ENCODE measurements at places on chromosomes 4 and X.

DNA sequence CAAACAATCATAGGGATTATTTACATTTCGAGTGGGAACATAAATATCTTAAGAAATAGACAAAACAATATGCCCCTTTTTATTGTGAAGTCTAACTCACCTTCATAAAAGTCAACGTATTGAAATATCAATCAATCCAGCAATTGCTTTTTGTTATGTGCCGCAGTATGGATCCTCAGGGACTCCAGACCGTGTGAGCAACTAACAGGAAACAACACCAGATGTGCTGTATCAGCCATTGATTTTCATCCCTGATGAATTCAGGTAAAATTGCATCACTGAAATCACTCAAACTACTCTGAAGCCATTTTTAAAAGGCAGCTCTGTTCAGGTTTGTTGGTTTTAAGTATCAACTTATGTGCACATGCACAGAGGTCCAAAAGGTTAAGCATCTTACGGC is 197.3 kb upstream of the FAT1 start:
- DNase-seq = no peak

DNA sequence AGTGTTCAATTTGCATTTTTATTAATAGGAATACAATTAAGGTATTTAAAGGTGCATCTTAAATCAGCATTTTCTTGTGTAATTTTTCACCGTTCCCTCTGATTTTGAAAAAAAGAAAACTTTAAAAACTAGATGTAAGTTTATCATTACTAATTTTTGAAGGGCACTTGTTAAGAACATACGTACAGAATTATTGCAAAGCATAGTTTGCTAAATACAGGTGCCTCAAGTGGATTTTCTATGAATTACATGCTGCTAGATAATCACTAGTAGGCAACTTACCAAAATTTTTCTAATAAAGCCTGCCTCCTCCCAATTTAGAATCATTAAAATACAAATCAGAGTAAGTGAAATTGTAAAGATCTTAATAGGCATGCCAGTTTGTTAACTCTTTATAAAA is 8.5 kb downstream of the CNKSR2 start:
- DNase-seq = no peak

DNA sequence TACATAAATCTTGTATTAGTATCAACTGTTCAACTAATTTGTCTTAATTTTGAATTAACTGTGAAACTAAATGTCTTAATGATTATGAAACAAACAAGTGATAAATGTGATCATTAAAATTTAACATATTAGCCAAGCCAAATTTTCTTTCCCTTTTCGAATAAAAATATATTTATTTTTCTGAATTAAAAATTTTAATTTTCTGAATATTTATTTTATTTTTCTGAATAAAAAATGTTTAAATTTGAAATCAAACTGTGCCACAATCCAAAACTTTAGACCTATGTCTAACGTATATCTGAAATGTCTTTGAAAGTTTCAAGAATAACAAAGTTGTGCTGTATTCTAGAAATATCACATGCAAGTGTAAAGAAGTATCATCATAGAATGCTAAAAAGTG is 4.7 kb downstream of the GABRA2 start:
- DNase-seq = no peak

GRCh38 chr4:113555868-113556267 is 205.7 kb downstream of the CAMK2D start:
- no peak for DNase-seq

- DNase-seq = no peak
Measured at GRCh38 chrX:67435536-67435935, 108.3 kb upstream of the AR start.

DNA sequence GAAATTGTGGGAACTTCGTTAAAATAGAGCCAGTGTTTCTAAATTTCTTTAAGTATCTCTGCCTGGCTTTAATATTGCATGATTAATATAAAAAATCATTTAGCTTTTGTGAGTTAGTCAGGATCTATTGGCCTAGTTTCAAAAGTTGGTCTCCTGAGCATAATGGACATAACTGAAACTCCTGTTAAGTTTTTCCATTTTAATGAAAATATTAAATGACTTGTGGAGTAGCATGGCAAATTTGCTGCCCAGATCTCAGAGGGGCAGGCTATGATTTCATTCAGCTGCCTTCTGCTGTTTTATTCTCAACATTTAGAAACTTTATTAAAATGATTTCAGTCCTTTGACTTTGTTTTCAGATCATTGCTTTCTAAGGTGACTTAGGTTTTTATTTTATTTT is 962.9 kb upstream of the GRID2 start:
- DNase-seq = no peak

DNA sequence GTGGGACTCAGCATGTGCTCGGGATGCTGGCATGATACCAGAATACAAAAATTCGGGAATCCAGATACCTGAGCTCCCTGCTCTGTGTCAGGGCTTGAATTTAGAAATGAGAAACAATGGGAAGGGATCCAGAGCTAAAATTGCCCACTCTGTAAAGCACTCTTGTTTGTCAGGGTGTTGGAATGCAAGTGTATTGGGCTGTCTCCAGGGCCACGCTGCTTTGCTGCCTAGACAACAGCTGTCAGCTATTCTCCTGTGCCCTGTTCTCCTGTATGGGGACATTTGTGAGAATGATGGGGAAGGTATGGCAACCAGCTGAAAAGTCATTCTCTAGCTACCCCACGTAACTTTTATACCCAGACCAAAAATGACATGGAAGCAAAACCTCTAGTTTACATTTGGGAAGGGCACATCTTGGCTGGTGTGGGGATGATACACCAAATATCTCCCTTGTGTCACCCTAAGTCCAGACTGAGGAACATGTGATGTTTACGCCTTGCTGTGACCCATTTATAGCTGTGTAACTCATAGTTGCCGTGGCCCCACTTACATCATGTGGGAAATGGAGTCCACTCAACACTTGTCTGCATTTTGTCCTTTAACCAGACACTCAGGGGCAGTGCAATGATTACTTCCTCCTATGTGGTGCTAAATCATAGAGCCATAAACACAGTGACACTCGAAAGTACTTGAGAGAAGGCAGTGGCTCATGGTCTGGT is 46.6 kb downstream of the SMPX start:
- no peak for DNase-seq

DNA sequence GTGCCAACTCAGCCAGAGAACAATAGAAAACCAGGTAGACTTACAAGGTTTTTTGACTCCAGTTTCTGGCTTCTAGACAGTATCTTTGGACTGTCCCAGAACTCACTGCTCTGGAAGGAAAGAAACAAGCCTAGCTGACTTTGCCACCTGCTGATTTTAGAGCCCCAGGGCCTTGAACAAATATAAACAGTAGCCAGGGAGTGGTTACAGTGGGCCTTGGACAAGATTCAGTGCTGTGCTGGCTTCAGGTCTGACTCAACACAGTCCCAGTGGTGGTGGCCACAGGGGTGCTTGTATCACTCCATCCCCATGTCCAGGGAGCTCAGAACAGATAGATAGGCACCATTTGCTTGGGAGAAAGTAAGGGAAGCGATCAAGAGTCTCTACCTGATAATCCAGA is 694.1 kb upstream of the ADGRL3 start:
- DNase-seq = no peak

- DNase-seq = no peak
Measured at GRCh38 chr4:164701665-164702064, 52.3 kb upstream of the SMIM31 start.

DNA sequence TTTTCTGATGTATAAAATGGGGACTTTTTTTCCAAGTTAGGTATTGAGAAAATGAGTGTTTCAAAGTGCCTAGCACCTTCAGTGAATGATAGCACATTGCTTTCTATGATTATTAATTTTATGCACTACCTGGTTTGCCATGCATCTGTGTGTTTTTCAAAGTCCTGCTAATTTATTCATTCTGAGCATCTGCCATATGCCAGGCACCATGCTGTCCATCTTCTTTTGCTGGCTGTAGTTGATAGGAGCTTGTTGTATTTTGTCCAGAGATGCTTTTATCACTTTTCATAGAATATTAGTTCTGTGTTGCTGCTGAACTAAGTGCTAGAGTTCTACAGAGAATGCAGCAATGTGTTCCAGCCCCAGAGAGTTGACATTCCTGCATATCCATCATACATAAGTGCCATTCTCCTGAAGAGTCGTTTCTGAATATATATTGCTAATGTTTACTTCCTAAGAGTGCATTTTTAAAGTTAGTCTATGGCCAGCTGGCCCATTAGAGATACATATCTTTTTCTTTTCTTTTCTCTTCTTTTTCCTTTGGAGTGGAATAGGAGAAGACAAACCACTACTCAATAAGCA is 49.0 kb upstream of the CLNK start:
- no peak for DNase-seq

- DNase-seq = no peak
Measured at GRCh38 chr4:145511913-145512522, 30.4 kb downstream of the SMAD1 start.

DNA sequence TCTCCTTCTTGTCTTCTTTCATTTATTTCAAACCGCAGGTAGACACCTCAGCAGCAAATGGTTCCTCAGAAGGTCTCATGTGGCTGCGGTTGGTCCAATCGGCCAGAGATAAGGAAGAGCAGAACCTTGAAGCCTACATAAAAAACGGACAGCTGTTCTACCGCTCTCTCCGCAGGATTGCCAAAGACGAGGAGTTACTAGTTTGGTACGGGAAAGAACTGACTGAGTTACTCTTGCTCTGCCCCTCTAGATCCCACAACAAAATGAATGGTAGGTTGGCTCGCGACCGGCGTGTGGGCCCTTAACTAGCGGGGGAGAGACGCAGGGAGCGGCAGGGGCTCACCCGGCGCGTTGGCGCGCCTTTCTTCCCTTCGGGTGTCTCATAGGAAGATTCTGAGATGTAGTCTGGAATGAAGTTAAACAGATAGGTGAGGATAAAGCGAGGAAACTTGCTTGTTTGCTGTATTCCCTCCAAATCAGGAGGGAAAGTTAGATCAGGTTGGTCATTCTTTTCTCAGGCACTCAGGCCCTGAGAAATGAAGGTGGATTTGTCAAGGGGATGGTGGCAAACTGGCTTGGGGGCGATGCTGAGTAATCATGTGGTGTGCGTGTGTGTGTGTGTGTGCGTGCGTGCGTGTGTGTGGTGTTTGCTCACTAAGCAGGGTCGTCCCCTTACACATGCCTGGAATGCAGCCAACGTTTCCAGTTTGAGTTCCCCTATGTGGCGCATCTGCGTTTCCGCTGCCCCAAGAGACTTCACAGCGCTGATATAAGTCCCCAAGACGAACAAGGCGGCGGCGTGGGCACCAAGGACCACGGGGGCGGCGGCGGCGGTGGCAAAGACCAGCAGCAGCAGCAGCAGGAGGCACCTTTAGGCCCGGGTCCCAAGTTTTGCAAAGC is 4.2 kb downstream of the PRDM8 start:
- DNase-seq = no peak

- no peak for DNase-seq
Measured at GRCh38 chrX:153499876-153500275, 5.1 kb downstream of the BGN start.

- no peak for DNase-seq
Measured at GRCh38 chr4:3369781-3370674, 71.7 kb upstream of the HGFAC start.

- no peak for DNase-seq
Measured at GRCh38 chr4:118270492-118270891, 82.3 kb downstream of the PRSS12 start.

DNA sequence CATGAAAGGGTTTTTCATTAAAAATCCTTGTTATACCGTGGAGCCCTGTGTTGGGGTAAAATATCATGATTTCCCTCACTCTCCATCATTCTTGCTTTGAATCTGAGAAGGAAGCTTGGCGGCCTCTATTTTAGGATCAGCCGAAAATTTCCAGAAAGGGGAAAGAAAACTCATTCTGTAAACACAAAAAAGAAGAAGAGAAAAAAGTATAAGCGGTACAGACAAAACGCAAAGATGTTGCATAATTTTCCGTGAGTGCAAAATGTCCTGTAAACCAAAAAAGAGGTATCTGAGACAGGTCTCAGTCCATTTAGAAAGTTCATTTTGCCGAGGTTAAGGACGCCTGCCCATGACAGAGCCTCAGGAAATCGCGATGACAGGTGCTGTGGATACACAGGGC is 5.3 kb downstream of the CSF2RA start:
- no peak for DNase-seq

GRCh38 chr4:155403886-155404285 is 27.1 kb upstream of the MAP9 start:
- no peak for DNase-seq

DNA sequence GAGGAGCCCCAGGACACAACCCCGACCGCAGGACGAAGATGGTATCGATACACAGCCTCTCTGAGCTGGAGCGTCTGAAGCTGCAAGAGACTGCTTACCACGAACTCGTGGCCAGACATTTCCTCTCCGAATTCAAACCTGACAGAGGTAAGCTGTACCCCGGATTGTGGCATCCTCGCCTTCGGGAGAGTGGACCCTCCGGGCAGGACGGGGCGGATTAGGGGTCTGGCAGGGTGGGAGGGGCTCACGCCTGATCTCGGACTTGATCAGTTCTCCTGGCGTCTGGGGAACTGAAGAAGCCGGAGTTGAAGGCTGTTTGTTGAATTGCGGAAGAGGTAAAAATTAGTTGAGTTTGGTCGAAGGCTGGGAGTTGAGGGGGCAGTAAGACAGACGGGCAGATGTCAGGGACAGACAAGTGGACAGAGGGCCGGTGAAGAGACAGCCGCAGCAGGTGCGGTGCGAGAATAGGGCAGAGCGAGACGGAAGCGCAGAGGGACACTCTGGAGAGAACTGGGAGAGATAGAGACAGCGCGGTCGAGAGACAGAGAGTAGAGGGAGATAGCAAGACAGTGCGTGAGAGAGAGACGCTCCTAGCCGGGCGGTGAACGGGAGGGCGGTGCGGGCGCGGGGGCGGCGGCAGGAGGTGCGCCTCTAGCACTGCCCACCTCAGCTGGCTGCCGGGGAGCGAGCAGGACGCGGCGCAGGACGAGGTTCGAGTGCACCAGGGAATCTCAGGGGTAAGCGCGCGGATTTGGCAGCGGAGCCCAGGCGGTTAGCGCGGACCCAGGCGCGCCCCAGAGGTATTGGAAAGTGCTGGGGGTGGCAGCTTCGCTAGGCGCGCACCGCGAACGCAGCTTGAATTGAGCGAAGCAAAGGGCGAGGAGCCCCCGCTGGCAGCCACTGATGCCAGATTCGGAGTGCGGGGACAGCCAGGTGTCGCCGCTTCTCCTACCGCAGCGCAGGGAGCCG is 23.9 kb downstream of the ARHGAP36 start:
- DNase-seq = no peak

GRCh38 chr4:103054030-103054429 is 22.5 kb downstream of the SLC9B2 start:
- no peak for DNase-seq

DNA sequence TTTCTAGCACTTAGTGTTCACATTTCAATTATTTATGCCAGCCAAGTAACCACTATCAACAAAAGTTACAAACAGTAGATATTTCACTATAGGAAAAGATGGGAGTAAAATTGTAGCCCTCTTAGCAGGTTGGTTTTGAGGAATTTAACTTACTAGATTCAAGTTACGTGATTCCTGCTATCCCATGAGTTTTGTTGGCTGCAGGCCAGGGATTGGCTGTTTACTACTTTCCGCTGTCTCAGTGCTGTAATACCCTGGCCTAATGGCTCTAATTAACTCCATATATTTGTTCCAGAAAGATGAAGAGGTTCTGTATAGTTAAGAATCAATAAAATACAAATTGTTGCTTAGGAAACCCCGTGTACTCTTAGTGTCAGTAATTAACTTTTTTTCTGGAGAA is 55.5 kb upstream of the MAGED1 start:
- peak; percentile 9 for DNase-seq

Measured in epithelial cell of proximal tubule (primary cell).